ENCODE measurements at places on chromosomes 13 and 19.

GRCh38 chr19:22532388-22533300 lies 101.5 kb upstream of the ZNF492 start:
- peaks cover 9% of the 10 kb centered on the region for H3K4me1 ChIP-seq
- peak overlapping the region; percentile 69 for H3K27ac ChIP-seq
- H3K27me3 ChIP-seq: no peaks in the 10 kb centered on the region
- no peaks in the 10 kb centered on the region for H3K36me3 ChIP-seq
- H3K4me3 ChIP-seq: peak overlapping the region; percentile 47

DNA sequence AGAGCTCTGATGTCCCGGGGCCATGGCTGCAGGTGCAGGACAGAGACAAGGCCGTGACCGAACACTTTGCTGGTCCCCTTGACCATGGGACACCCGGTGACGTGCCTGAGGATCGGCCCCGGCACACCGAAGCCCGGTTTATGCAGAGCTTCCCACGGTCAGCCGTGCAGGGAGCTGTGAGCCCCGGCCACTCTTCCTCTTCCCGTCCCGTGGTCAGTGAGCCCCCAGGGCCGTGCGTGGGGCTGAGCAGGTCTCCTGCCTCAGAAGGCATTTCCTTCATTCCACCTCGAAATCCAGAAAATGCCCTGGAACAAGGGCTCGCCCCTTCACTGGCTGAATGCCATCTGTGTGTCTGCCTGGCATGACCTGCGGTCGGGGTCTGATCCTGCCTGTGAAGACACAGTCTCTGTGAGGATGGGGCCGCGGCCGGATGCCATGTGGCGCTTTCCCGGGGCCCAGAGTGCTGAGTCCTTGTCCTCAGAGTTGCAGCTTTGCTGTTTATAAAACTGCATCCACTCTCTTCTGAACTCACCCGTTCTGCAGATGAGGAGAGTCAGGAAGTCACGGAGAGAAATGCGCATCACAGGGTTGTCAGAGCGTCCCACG lies 16.9 kb downstream of the MCF2L start:
- no peaks in the 10 kb centered on the region for H3K36me3 ChIP-seq
- no peaks in the 10 kb centered on the region for H3K4me1 ChIP-seq
- no peak overlapping the region for H3K4me3 ChIP-seq
- no peak overlapping the region for H3K27ac ChIP-seq
- DNase-seq: no peak

DNA sequence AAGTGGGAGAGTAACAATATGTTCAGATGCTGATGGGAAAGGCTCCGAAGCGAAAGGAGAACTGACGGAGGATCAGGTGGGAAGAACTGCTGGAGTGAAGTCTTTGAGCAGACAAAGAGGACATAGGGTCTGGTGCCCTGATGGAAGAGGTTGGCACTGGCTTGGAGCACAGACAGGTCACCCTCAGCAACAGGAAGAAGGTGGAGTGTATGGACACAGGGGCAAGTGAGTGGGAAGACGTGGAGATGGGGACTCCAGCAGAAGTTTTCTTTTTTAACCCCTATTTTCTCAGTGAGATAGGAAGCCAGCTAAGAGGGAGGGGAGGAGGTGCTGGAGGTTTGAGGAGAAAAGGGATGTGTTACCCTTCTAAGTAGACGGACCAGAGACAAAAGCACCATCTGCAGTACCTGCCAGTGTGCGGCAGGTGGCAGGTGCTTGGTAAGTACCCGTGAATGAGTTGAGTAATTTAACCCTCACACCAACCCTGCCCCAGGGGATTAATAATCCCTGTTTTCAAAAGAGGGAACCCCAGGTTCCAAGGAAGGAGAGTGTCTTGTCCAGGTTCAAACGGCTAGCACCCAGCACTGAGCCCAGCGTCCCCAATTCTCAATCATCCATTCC lies 11.2 kb downstream of the HAS1 start:
- no peak overlapping the region for H3K27ac ChIP-seq
- no peak overlapping the region for H3K4me3 ChIP-seq
- peaks cover 2% of the 10 kb centered on the region for H3K36me3 ChIP-seq
- no peaks in the 10 kb centered on the region for H3K27me3 ChIP-seq
- no peaks in the 10 kb centered on the region for H3K4me1 ChIP-seq

GRCh38 chr13:51745243-51745642 lies 58.7 kb downstream of the DHRS12 start:
- no peak overlapping the region for H3K27ac ChIP-seq
- H3K4me1 ChIP-seq: no peaks in the 10 kb centered on the region
- H3K27me3 ChIP-seq: no peaks in the 10 kb centered on the region
- H3K36me3 ChIP-seq: peaks cover 11% of the 10 kb centered on the region

- no peak overlapping the region for H3K27ac ChIP-seq
- no peaks in the 10 kb centered on the region for H3K27me3 ChIP-seq
- H3K4me3 ChIP-seq: no peak overlapping the region
- no peaks in the 10 kb centered on the region for H3K36me3 ChIP-seq
- DNase-seq: no peak
Measured at GRCh38 chr13:86933676-86934075, 737.5 kb upstream of the SLITRK5 start.

GRCh38 chr19:45448887-45449299 lies 18.9 kb upstream of the FOSB start:
- H3K36me3 ChIP-seq: no peaks in the 10 kb centered on the region
- no peak overlapping the region for H3K4me3 ChIP-seq
- H3K27me3 ChIP-seq: no peaks in the 10 kb centered on the region
- no peak overlapping the region for H3K27ac ChIP-seq
- peaks cover 15% of the 10 kb centered on the region for H3K4me1 ChIP-seq

DNA sequence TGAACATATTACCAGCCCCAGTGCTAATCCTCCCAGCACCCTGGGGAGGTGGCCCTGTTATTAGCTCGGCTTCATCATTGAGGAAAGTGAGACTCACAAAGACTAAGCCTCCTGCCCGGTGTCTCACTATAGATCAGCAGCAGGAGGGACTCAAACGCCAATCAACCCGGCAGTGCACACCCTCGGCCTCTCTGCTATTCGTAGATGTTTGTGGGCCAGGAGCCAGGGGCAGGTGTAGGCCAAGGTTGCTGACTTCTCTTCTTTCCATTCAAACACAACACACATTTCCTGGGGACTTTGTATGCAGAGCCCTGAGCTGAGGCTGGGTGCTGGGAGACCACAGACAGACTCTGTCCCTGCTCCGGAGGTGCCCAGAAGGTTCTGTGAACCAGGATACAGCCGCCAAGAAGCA lies 9.4 kb upstream of the SBK3 start:
- no peaks in the 10 kb centered on the region for H3K27me3 ChIP-seq
- DNase-seq: no peak
- no peak overlapping the region for H3K4me3 ChIP-seq
- no peaks in the 10 kb centered on the region for H3K36me3 ChIP-seq
- no peak overlapping the region for H3K27ac ChIP-seq

- DNase-seq: no peak
- H3K36me3 ChIP-seq: peaks cover 78% of the 10 kb centered on the region
- no peaks in the 10 kb centered on the region for H3K27me3 ChIP-seq
- H3K4me1 ChIP-seq: no peaks in the 10 kb centered on the region
- no peak overlapping the region for H3K27ac ChIP-seq
- no peak overlapping the region for H3K4me3 ChIP-seq
Measured at GRCh38 chr19:47373246-47374240, 24.4 kb downstream of the DHX34 start.

GRCh38 chr13:21218351-21219035 lies 42.0 kb downstream of the MRPL57 start:
- no peak overlapping the region for H3K4me3 ChIP-seq
- no peaks in the 10 kb centered on the region for H3K27me3 ChIP-seq
- no peak for DNase-seq
- no peaks in the 10 kb centered on the region for H3K4me1 ChIP-seq
- H3K27ac ChIP-seq: no peak overlapping the region

- H3K4me1 ChIP-seq: no peaks in the 10 kb centered on the region
- no peak overlapping the region for H3K27ac ChIP-seq
- H3K4me3 ChIP-seq: no peak overlapping the region
- no peak for DNase-seq
- no peaks in the 10 kb centered on the region for H3K36me3 ChIP-seq
Measured at GRCh38 chr13:105259426-105259825, 1276.0 kb downstream of the EFNB2 start.

DNA sequence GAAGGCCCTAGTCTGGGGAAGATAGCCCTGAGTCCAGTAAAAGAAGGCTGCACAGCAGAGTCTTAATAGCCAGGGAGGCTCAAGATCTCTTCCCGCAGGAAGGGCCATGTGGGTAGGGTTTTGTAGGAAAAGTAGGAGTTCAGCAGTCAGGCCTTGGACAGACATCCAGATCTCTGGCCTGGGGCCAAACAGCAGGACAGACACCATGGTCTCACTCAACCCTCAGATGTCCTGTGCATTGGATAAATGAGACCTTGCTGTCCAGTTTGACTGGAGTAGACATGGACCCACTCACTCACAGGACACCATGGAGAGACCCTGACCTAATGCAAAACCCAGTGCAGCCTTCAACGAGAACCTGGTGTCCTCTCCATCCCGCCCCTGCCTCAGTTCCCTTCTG lies 3.9 kb downstream of the OCEL1 start:
- no peak for DNase-seq
- peaks cover 10% of the 10 kb centered on the region for H3K4me1 ChIP-seq
- H3K4me3 ChIP-seq: no peak overlapping the region

Measured in ascending aorta (tissue), 2 donors.